Neuronal stem cell (in vitro differentiated cells): ENCODE measurements at places on chromosomes 5 and 9.

- H3K27me3 ChIP-seq, result no peaks in the 10 kb centered on the region
- peaks cover 2% of the 10 kb centered on the region for H3K4me1 ChIP-seq
- DNase-seq, result no peak
- no peaks in the 10 kb centered on the region for H3K36me3 ChIP-seq
- no peak overlapping the region for H3K27ac ChIP-seq
- no peak overlapping the region for H3K4me3 ChIP-seq
Observed at GRCh38 chr5:102554728-102555127, 55.9 kb upstream of the SLCO6A1 start.

DNA sequence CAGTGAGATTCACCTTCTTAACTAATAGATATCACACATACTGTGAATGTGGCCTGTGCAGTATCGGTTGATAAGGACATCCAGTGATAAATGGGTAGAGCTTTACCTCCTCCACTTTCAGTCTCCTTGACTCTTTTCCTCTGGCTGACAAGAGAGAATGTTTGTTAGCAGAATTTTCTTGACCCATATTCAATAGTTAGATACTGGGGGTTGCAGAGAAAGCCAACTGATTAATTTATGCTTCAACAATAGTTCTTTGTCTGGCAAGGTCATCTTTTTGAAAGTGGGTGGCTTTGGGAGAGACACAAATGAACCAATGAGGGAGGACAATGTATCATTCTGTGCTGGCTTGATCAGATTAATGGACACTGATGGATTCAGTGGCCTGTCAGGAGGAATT is 30.3 kb downstream of the TTC23L start:
- DNase-seq, result no peak
- H3K4me1 ChIP-seq, result peaks cover 9% of the 10 kb centered on the region
- no peaks in the 10 kb centered on the region for H3K36me3 ChIP-seq
- H3K27me3 ChIP-seq, result no peaks in the 10 kb centered on the region
- H3K27ac ChIP-seq, result no peak overlapping the region
- no peak overlapping the region for H3K4me3 ChIP-seq

DNA sequence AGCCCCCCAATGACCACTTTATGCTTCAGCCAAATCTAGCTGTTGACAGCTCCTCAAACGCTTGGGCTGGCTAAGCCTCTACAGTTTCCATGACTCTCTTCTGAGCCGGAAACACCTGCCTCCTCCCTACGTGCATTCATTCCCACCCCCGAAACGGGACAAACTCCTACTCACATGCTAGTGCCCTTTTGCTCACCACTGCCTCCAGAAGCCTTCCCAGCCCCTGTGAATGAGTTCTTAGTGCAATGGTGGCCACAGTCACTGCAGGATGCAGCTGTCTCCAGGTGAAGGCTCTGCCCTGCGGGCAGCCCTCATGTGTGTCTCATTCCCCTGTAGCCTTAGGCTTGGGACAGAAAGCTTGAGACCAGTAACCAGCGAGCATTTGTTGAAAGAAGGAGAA is 68.8 kb upstream of the DAB2IP start:
- H3K36me3 ChIP-seq, result no peaks in the 10 kb centered on the region
- H3K4me1 ChIP-seq, result peaks cover 11% of the 10 kb centered on the region
- H3K27ac ChIP-seq, result no peak overlapping the region
- H3K27me3 ChIP-seq, result no peaks in the 10 kb centered on the region
- no peak overlapping the region for H3K4me3 ChIP-seq

DNA sequence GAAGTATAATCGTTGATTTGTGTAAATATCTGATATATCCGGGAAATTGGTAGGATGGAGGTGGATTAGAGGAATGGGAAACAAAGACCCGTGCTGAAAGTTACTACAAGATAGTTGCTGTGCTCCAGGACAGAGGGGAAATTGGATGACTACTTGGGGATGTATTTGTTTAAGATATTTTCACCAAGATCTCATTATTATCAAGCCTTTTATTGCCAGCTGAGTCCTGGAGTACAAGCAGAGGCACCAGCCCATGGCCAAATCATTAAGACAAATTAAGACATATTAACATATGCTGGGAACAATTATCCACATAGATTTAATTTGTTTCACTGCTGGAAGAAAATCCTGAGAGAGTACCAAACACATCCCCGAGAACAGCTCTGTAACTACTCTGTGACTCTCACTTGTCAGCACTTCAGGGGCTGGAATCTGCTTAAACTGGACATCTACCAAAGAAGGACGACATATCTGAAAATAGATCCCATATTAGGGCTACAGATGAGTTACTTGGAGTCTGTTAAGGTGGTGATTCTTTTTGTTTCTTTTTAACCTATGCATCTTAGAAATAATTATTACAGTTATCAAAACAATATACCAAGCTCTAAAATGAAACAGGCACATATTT is 68.2 kb downstream of the SLC1A1 start:
- no peaks in the 10 kb centered on the region for H3K27me3 ChIP-seq
- H3K4me1 ChIP-seq, result no peaks in the 10 kb centered on the region
- no peak overlapping the region for H3K4me3 ChIP-seq
- no peak overlapping the region for H3K27ac ChIP-seq

DNA sequence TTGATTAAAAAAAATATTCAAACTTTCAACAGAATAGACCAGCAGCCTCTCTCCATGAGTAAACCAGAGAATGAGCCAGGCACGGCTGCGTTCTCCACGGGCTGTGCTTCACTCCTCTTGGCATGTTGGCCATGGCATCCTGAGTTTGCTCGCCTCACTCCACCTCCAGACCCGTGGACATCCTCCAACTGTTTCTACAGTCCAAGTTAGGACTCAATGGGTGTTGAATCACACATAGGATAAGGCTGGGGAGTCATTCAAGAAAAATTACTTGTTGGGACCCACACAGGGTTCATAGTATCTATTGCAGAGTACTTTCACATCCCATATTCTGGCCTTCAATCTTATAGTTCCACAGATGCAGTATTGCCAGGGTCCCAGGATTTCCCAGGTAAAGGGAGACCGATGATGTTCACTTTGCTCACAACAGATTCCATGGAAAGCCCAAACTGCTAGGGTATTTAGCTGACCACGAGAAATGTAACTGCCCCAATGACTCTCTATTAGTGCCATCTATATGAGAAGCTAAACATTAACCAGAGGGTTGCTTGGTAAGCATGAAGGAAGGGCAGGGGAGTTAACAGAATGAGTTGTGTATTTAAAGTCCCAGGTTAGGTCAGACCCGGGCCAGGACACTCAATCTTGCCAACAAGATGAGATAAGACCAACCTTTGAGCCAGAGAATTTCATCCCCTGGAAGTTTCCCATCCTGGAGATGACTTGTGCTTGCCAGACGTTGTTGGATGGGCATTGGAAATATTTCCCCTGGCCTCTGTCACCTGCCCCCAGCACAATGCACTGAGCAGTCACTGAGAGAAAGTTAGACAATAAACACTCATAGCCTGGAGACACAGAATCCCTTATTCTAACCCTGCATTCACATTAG is 19.7 kb upstream of the GDA start:
- H3K27me3 ChIP-seq, result no peaks in the 10 kb centered on the region
- H3K4me3 ChIP-seq, result no peak overlapping the region
- no peak for DNase-seq
- H3K4me1 ChIP-seq, result no peaks in the 10 kb centered on the region
- no peaks in the 10 kb centered on the region for H3K36me3 ChIP-seq
- H3K27ac ChIP-seq, result no peak overlapping the region

DNA sequence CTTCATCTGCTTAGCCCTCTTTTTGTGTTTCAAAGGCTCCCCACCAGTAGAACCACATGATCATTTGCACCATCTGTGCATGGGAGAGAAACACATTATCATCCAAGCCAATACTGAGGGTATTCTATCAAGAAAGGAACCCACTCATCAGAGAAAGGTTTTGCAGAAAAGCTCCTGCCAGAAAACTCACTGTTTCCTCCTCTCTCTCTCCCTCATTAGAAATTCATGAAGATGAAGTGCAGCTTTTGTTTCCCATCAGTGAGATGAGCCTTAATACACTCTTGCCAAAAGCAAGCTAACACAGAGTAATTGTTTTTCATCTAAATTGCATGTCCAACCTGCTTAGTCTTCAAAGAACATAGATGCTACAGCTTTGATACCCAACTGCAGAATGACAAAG is 142.4 kb upstream of the GRAMD2B start:
- DNase-seq, result no peak
- H3K4me3 ChIP-seq, result no peak overlapping the region
- no peaks in the 10 kb centered on the region for H3K36me3 ChIP-seq
- H3K27ac ChIP-seq, result no peak overlapping the region

- no peak overlapping the region for H3K27ac ChIP-seq
- no peak for DNase-seq
- no peaks in the 10 kb centered on the region for H3K36me3 ChIP-seq
- no peaks in the 10 kb centered on the region for H3K27me3 ChIP-seq
Observed at GRCh38 chr5:115941051-115941675, 21.1 kb upstream of the LVRN start.
